Transverse colon (tissue), 4 donors: ENCODE measurements at places on chromosomes 13 and 19. TPM values are rescaled to one million over a fixed set of nuclear protein-coding genes. Genes with fewer than 3 reads are reported as not detected.

GRCh38 chr19:8487137-8487851 is 15.1 kb downstream of the PRAM1 start:
- DNase-seq = peak; percentile 34
- H3K36me3 ChIP-seq = peaks cover 3% of the 10 kb centered on the region
- no peaks in the 10 kb centered on the region for H3K27me3 ChIP-seq
- peak overlapping the region; percentile 34 for H3K27ac ChIP-seq
- H3K4me3 ChIP-seq = no peak overlapping the region

GRCh38 chr19:28301961-28302360 is 911.0 kb downstream of the UQCRFS1 start:
- no peak for DNase-seq
- H3K36me3 ChIP-seq = no peaks in the 10 kb centered on the region
- no peak overlapping the region for H3K27ac ChIP-seq
- no peak overlapping the region for H3K4me3 ChIP-seq

- H3K4me3 ChIP-seq = no peak overlapping the region
- H3K27ac ChIP-seq = no peak overlapping the region
- no peaks in the 10 kb centered on the region for H3K36me3 ChIP-seq
- no peaks in the 10 kb centered on the region for H3K4me1 ChIP-seq
Measured at GRCh38 chr19:7590256-7590655, 5.4 kb upstream of the CAMSAP3 start.

DNA sequence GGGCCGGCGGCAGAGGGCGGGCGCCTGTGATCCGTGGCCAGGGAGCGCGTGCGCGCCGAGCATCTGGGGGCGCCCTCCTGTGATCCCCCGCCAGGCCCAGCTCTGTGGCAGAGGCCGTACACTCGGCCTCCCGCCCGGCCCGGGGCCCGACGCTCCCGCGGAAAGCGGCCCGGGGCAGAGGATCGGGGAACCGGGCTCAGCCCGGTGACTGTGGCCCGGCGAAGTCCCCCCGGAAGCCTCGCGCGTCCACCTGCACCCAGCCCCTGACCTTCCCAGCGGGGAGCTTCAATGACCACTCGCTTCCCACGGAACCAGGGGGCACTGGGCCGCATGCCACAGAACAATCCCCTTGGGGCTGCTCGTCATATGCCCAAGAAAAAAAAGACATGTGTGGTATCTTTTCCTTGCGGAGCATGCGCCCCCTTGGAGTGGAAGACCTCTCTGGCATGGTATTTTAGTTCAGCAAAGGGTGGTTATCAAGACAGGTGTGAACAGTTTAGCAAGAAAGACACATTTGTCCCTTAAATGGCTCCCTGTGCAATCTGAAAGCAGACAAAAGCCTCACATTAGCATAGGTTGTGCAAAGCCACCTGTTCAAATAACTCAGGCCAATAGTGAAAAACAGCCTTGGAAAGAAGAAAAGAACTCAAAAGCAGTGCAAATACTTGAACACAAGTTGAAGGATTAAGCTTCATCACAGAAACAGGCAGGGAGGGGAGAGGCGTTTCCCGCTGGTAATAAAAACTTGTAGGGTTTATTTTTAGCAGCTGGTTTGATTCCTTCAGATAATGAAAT is 290.9 kb upstream of the SOX21 start:
- no peaks in the 10 kb centered on the region for H3K36me3 ChIP-seq
- H3K27ac ChIP-seq = no peak overlapping the region
- no peak overlapping the region for H3K4me3 ChIP-seq
- H3K27me3 ChIP-seq = peaks cover 20% of the 10 kb centered on the region
- DNase-seq = no peak
- peaks cover 11% of the 10 kb centered on the region for H3K4me1 ChIP-seq

GRCh38 chr13:23871616-23872220 is 17.5 kb downstream of the MIPEP start:
- H3K4me3 ChIP-seq = no peak overlapping the region
- H3K36me3 ChIP-seq = no peaks in the 10 kb centered on the region
- H3K4me1 ChIP-seq = no peaks in the 10 kb centered on the region
- DNase-seq = no peak

The LHFPL6 gene
- total RNA-seq = 4.2 TPM

The FBXO46 gene
- total RNA-seq = 14.1 TPM

- peak; percentile 16 for DNase-seq
- peaks cover 22% of the 10 kb centered on the region for H3K27me3 ChIP-seq
- no peak overlapping the region for H3K4me3 ChIP-seq
- H3K36me3 ChIP-seq = no peaks in the 10 kb centered on the region
- H3K27ac ChIP-seq = no peak overlapping the region
Measured at GRCh38 chr19:15587663-15588062, 27.4 kb upstream of the CYP4F8 start.

- H3K4me1 ChIP-seq = peaks cover 19% of the 10 kb centered on the region
- DNase-seq = peak; percentile 6
- H3K27ac ChIP-seq = no peak overlapping the region
- H3K4me3 ChIP-seq = no peak overlapping the region
Measured at GRCh38 chr19:46607448-46607841, 6.3 kb downstream of the CALM3 start.

The IFT88 gene
- 20.5 TPM for total RNA-seq

DNA sequence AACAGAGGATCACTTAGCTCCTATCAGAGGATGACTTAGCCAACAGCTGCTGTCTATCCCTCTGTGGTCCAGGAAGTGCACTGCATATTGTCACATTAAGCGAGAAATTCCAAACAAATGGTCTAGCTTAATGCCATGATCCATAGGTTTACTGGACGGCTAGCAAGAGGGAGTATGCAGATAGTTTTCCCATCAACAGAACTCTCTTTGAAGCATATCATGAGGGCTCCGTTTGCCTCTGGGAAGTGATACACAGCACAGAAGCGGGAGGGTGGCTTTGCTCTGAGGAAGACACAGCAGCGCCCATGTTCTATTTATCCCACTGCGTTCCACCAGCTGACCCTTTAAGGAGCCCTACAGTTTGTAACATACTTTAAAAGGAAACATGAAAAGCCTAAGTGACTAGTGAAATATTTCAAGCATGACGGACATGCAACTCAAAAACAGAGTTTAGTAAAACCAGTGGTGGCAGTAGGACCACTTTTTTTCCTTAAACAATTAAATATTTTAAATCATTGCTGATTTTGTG is 52.7 kb downstream of the COL4A1 start:
- no peaks in the 10 kb centered on the region for H3K27me3 ChIP-seq
- H3K27ac ChIP-seq = peak overlapping the region; percentile 49
- no peaks in the 10 kb centered on the region for H3K36me3 ChIP-seq

- H3K27me3 ChIP-seq = no peaks in the 10 kb centered on the region
- peak overlapping the region; percentile 70 for H3K4me3 ChIP-seq
- H3K4me1 ChIP-seq = peaks cover 50% of the 10 kb centered on the region
Measured at GRCh38 chr19:55116232-55116858, 1.1 kb downstream of the PPP1R12C start.

DNA sequence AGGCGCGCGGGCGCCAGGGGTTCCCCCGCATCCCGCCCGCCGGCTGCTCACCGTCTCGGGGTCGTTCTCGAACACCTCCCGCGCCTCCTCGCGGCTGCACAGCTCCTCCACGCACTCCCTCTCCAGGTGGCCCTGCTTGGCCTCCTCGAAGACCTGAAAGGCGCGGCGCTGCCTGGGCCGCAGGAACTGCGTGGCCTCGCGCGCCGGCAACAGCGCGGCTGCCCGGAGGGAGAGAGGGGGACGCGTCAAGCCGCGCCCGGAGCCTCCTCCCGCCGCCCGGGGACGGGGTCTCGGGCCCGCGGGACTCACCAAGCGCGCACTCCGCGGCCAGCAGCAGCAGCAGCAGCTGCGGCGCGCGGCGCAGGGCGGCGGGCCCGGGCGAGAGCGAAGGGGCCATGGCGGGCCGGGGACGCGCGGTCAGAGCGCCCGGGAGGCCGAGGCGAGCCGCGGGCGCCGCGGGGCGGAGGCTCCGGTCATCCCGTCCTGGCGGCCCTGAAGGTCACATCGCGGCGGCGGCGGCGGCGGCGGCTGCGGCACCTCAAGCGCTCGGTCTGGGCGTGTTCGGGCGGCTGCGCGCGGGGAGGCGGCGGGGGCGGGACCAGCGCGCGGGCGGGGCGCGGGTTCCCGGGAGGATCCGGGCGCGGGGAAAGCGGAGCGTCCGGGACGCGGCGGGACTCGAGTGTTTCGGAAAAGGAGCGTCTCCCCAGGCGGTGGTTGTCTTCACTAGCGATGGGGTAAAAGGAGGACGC is at the start of gene GAS6:
GAS6 (minus strand) TSS at position 553 of the 749 bp plus-strand sequence; CDS start at position 397, 156 bp downstream.
- H3K27me3 ChIP-seq = peaks cover 9% of the 10 kb centered on the region
- peaks cover 52% of the 10 kb centered on the region for H3K4me1 ChIP-seq
- peak within 1 kb of the TSS; percentile 77 for H3K27ac ChIP-seq
- peak within 1 kb of the TSS; percentile 63 for H3K4me3 ChIP-seq
- peak; percentile 80 for DNase-seq

The ZNF560 gene
- total RNA-seq = not detected

GRCh38 chr13:67855741-67856238 is 625.7 kb upstream of the PCDH9 start:
- H3K27me3 ChIP-seq = no peaks in the 10 kb centered on the region
- no peaks in the 10 kb centered on the region for H3K4me1 ChIP-seq
- DNase-seq = no peak
- H3K4me3 ChIP-seq = no peak overlapping the region

The IGFL2 gene
- total RNA-seq = not detected

GRCh38 chr19:39410831-39411080 is 1.7 kb upstream of the PLEKHG2 start:
- H3K27ac ChIP-seq = peak overlapping the region; percentile 99
- peaks cover 11% of the 10 kb centered on the region for H3K4me1 ChIP-seq
- H3K27me3 ChIP-seq = peaks cover 17% of the 10 kb centered on the region
- DNase-seq = no peak
- peaks cover 6% of the 10 kb centered on the region for H3K36me3 ChIP-seq

DNA sequence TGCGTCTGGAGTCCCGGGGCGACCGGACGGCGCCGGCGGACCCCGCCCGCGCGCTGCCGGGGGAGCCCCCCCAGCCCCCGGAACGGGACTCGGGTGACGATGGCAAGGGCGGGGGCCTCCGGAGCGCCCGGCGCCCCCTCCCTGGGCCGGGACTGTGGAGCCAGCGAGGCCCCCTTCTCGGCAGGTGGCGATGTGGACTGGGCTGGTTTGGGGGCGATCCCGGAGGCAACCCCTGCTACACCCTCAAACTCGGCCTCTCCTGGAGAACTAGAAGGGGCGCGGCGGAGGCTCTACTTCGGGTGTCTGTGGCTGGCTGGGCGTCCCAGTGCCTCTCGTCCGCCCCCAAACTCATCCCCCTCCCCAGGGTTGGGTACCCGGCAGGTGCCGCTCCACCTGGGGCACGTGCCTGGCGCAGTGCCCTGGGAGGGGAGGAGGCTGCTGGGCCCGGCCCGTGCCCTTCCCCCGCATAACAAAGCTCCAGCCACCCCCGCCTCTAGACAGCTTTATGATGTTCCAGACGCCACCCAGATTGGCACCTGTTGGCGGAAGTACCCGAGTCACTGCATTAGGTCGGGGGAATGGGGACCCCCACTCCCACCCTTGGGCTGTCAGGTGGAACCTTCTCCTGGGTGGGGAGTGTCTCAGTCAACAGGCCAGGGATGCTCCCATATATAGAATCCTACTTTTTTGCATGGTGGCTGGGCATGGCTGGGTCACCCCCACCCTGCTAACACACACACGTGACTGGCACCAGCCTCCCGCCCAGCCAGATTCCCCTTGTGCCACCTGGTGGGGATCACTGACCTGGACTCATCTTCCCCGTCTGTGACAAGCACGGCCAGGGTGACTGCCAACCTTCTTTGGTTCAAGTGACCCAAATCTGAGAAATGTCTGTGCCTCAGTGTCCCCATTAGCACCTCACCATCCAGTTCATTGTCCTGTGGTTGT is 722 bp downstream of the PKN1 start:
- H3K27me3 ChIP-seq = peaks cover 18% of the 10 kb centered on the region
- no peaks in the 10 kb centered on the region for H3K36me3 ChIP-seq
- H3K27ac ChIP-seq = peak overlapping the region; percentile 94
- peaks cover 34% of the 10 kb centered on the region for H3K4me1 ChIP-seq
- DNase-seq = peak; percentile 75

- H3K27ac ChIP-seq = no peak overlapping the region
- H3K4me3 ChIP-seq = no peak overlapping the region
- no peaks in the 10 kb centered on the region for H3K27me3 ChIP-seq
- no peaks in the 10 kb centered on the region for H3K4me1 ChIP-seq
Measured at GRCh38 chr19:36103842-36104552, 6.9 kb upstream of the OVOL3 start.

- no peak for DNase-seq
- H3K27me3 ChIP-seq = no peaks in the 10 kb centered on the region
- no peaks in the 10 kb centered on the region for H3K36me3 ChIP-seq
- peak overlapping the region; percentile 41 for H3K27ac ChIP-seq
- H3K4me3 ChIP-seq = no peak overlapping the region
Measured at GRCh38 chr13:21014502-21015170, 46.8 kb downstream of the LATS2 start.
